ENCODE measurements at places on chromosomes 16 and 17.

GRCh38 chr16:83350481-83350880, 457.3 kb upstream of the HSBP1 start:
- DNase-seq, result no peak

- no peak for DNase-seq
Measured at GRCh38 chr17:27985736-27986399, 56.6 kb upstream of the NLK start.

- DNase-seq, result no peak
Measured at GRCh38 chr16:23952128-23952970, 116.6 kb downstream of the PRKCB start.

GRCh38 chr17:66776999-66777688, 57.8 kb upstream of the CACNG5 start:
- DNase-seq, result no peak

DNA sequence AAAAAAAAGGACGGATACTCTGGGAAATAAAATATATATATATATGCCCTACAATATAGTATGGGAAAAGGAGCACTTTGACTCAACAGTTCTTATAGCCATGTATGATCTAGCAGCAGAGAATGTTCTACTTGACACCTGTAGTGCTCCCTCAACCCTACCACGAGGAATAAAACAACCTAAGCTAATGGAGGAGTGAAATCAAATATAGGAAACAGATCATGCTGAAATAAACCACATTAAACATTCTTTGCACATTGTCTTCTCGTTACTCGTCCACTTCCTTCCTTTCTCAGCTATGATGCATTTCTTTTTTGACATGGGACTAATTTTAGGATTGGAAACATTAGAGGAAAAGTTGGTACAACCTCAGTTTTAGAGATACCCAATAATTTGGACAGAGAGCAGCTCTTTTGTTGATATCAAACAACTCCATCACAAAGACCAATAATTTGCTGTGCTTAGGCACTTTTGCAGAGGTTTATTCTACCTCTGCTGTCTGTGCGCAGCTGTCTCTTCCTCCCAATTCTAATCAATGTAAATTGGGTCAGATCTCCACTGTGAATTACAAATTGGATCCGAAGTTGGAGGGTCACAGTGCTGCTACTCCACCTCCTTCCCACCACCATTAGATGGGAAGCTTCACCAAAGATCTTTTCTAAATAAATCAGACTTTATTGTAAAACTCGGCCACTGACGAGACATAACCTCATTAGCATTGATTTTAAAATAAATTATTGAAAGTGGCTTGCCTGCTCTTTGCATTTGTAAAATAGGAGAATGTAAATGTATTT, 65.8 kb downstream of the SNX11 start:
- no peak for DNase-seq

- DNase-seq, result no peak
Measured at GRCh38 chr17:44564429-44564828, 7.1 kb downstream of the FZD2 start.

DNA sequence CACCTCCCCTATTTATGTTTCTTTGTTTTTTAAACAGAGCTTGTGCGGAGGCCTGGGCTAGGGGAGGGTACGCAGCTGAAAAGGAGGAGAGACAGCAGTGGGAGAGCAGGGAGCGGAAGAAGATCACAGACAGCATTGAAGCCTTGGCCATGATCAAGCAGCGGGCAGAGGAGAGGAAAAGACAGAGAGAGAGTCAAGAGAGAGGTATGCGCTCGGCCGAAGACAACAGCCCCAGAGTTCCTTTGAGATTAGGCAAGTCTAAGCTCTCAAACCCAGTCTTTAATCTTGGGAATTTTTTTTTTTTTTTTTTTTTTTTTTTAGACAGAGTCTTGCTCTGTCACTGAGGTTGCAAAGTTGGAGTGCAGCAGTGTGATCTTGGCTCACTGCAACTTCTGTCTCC, 20.6 kb downstream of the DNAAF1 start:
- no peak for DNase-seq

GRCh38 chr16:70496513-70496912, 26.8 kb downstream of the COG4 start:
- no peak for DNase-seq

DNA sequence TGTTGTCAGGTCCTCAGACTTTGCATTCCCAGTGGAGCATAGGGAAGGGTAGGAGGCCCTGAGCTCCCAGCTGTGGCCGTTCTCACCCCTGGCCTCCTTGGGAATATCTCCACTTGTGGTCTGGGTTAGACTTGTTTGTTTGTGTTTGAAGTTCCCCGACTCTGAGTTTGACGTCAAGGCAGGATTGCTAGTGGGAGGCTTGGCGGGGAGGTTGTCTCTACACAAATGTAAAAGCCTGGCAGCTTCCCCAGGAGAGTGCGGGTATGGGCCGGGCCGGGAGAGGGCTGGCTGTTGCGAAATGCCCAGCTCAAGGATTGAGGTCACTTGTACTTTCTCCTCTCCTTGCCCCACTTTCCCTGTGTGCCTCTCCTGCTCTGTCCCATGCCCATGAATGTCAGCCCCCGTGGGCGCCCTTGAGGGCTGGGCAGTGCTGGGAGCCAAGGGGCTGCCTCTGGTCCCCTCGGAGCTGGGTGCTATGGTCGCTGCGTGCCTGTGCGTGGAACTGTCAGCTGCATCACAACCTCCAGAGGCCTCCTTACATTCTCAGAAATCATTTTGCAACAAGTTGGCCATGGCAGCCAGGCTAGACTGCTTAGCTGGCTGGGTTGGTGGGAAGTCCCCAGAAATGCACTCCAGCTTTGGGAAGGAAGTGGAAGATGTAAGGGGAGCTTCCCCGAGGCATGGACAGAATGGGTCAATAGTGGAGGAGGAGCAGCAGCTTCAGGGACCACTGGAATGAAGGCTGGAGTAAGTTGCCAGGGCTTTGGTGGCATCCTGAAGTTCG, 84.3 kb downstream of the KSR1 start:
- no peak for DNase-seq

- DNase-seq, result no peak
Measured at GRCh38 chr17:33169580-33170285, 123.4 kb downstream of the ASIC2 start.

GRCh38 chr17:43314611-43315011, 80.8 kb upstream of the RNU2-1 start:
- DNase-seq, result no peak

DNA sequence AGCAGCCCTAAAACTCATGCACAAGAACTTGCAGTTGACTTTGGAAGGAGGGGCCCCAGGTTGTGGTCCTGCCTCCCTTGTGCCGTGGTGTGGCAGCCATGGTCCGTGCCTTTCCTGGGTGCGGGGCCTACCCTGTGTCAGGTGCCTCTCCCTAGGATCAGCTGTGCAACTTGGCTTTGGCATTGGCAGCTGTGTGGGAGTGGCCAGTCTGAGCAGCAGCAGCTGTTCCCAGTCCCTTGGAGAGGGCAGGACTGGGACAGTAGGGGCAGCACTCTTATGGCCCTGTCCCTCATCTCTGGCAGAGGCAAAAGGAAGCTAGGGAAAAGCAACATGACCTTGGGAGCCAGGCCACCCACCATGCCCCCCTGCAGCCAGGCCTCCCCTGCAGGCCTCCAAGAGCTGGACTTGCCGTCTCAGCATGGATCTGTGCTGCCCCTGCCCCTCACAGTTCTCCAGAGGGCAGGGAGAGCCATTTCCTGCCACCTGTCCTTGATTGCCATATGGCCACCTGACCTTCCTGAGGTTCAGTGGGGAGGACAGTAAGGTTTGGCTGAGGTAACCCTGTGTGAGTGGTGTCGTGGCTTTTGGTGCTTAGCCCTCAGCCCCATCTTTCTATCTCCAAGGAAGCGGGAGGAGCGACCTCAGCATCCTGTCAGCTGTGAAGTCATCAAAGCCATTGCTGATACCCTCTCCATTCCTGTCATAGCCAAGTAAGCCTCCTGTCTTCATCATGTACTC, 15.5 kb upstream of the NFATC3 start:
- DNase-seq, result no peak

- DNase-seq, result no peak
Measured at GRCh38 chr17:77618173-77618572, 340.3 kb upstream of the TNRC6C start.

- no peak for DNase-seq
Measured at GRCh38 chr17:28567604-28568003, 3.7 kb downstream of the PIGS start.

DNA sequence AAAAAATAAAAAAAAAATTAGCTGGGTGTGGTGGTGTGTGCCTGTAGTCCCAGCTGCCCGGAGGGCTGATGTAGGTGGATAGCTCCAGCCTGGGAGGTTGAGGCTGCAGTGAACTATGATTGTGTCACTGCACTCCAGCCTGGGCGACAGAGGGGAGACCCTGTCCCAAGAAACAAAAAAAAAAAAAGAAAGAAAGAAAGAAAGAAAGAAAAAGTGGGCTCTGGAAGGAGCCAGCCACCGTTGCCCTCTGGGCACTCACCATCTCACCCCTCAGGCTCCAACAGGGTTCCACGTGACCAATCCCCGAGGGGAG, 87.3 kb upstream of the TOB1 start:
- DNase-seq, result no peak

GRCh38 chr17:7023576-7024401, 939 bp downstream of the BCL6B start:
- no peak for DNase-seq

- no peak for DNase-seq
Measured at GRCh38 chr16:7861891-7862582, 529.4 kb downstream of the RBFOX1 start.

DNA sequence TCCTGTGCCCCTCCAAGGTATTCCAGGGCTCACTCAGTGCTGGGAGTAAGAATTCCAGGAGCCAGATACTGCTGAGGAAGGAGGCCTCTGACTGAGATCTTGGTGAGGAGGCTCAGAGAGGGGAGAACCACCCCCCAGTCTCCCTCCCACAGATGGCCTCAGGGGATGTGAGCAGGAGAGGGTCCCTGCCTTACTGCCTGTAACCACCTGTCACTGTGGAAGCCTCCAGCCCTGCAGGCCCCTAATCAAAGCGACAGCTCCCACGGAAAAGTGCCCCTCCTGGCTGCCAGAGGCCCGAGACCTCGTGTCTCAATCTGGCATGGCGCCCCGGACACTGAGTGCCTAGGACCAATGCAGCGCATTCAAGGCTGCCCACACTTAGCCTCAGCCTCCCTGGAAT, 7.7 kb upstream of the C17orf113 start:
- DNase-seq, result no peak

GRCh38 chr16:24977678-24978075, 37.5 kb downstream of the ARHGAP17 start:
- no peak for DNase-seq

DNA sequence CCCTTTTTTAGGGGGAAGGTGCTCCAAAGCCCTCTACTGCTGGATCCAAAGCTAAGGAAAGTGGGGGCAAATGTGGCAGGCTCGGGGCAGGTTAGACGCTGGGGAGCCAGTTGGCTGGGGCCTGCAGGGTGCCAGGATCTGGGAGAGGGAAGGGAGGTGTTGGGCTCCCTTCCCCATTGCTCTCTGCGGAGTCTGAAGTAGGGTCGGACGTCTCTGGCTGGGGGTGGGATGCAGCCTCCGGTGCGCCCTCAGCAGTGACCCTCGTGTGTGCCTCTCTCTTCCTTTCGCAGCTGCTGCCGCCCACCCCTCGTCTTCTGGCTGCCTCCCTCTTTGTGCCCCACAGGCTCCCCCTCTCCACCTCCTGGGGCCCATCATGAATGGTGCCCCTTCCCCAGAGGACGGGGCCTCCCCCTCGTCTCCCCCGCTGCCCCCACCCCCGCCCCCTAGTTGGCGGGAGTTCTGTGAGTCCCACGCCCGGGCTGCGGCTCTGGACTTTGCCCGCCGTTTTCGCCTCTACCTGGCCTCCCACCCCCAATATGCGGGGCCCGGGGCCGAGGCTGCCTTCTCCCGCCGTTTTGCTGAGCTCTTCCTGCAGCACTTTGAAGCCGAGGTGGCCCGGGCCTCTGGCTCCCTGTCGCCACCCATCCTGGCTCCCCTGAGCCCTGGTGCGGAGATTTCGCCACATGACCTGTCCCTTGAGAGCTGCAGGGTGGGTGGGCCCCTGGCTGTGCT, 2.2 kb downstream of the SH2B1 start:
- DNase-seq, result peak; percentile 55

DNA sequence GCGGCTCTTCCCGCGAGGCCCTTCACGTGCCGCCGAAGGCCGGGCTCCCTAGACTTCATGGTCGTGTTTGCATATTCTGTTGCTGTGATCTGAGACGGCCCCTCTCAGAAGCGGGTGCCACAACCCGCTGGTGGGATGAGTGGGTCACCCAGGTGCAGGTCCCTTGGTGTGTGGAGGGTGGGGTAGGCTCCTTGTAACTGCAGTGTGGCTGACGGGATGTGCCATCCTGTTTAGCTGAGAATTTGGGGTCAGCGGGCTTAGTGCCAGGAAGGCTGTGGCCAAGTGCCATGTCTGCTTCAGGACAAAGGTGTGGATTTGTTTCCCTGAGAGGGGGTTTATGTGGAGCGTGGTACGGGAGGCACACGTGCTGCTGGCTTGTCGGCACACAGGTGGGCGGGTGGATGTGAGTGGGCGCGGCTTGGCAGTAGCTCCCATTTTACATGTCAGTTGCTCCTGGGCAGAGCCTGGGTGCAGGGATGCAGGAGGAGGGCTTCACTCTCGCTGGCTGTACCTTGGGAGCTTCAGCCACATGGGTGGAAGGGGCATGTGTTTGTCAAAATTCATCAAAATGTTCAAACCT, 9.2 kb upstream of the WFIKKN1 start:
- DNase-seq, result no peak

GRCh38 chr16:74813109-74813641, 38.6 kb upstream of the FA2H start:
- peak; percentile 95 for DNase-seq

DNA sequence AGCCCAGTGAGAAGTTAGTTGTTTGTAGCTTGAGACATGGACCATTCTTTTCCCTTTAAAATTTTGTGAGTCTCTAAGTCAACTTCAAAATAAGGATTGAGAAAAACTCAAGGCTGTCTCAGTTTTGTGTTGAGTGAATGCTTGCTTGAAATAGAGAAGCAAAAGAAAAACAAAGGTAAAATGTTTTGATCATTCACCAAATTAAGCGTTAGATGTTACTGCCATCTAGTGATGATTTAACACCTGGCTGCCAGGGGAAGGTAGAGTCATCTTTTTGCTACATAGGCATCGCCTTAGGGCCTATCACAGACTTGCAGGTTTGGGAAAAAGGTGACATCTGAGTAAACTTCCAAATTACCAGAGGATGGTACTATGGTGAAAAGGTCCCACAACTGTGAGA, 74.4 kb downstream of the PCTP start:
- DNase-seq, result no peak

- DNase-seq, result peak; percentile 93
Measured at GRCh38 chr17:50198026-50198669, 3.3 kb downstream of the COL1A1 start.

DNA sequence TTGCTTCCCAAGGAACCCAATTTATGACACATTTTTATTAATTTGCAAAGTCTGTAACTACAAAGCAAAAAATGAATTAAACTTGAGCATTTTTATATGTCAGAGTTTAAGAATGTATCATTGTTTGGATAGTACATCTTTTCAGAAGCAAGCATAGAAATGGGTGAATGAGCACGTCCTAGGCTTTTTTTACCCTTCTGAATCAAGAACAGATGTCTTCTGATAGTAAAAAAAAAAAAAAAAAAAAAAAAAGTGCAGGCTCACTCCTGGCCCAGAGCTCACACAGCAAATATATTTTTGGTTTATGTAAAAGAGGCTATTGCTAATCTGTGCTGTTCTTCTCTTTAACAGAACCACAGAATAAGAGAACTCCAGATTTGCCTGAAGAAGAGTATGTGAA, 6.3 kb downstream of the TERF2IP start:
- DNase-seq, result no peak

GRCh38 chr16:5024632-5025031, 9.1 kb downstream of the NAGPA start:
- DNase-seq, result no peak
